ENCODE measurements at places on chromosomes 1 and 21.

DNA sequence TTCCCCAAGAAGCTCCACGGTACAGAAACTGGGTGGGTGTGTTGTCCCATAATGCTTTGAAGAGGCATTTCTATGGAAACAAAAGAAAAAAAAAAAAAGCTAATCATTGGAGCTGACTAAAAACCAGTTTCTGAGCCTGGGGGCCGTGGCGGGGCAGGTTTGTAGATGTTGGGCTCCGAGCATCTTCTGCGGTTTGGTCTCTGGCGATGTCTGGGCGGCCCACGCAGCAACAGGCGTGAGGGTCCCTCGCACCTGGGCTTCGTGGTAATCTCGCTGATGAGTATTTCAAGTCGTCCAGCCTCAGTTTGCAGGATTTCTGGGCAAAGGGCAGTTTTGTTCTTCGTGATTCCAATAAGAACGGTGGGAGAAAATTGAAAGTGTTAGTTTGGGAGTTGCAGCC is 6.8 kb downstream of the TP73 start:
- DNase-seq: no peak

DNA sequence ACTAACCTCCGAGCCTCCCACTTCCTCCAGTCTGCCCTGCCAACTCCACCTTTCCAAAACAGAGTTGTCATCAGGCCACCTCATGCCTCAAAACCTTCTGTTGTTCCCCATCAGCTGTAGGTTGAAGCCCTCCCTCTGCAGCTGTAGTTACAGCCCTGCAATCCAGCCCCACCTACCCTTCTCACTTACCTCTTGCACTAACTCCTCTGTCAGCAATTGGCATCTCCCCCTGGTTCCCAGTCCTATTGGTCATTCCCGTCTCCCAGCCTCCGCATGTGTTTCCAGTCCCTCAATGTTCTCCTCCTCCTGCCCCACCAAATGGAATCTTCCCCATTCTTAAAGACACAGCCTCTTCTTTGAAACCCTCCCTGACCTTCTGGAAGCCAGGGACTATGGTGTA is 100.1 kb upstream of the GCLM start:
- no peak for DNase-seq

GRCh38 chr1:41580520-41581172 is 96.2 kb upstream of the EDN2 start:
- no peak for DNase-seq

GRCh38 chr1:165632491-165632890 is 1.5 kb downstream of the MGST3 start:
- no peak for DNase-seq

GRCh38 chr1:201504799-201505502 is 2.0 kb downstream of the CSRP1 start:
- DNase-seq: no peak
